ENCODE measurements at places on chromosomes 2 and 18. TPM values are rescaled to one million over a fixed set of nuclear protein-coding genes. Genes with fewer than 3 reads are reported as not detected.

DNA sequence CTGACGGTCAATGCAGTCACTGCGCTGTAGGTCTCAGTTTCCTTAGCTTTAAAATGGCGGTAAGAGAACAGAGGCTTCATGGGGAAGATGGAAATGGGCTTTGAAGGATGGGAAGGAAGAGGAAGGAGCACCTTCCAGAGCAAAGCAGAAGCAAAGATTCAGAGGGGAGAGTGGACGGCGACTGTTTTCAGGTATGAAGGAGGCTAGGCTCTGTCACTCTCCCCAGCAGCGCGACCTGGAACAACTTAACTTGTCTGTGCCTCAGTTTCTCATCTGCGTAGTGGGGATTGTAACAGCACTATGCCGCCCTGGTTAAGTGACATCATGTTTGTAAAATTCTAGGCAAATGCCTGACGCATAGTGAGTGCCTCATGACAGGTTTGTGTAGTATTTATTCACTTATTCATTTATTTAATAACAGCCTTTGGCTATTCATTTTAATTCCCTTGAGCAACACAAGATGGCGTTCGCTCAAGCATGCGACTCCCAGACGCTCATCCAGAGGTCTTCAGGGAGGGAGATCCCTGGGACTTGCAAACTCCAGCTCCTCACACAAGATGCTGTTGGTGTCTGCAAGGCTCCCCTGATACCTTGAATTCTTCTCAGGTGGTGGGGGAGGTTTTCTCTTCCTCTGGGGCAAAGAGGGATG, 336.3 kb downstream of the DYSF start:
- H3K27me3 ChIP-seq, result peaks cover 3% of the 10 kb centered on the region
- no peaks in the 10 kb centered on the region for H3K4me1 ChIP-seq
- DNase-seq, result no peak
- H3K4me3 ChIP-seq, result no peak overlapping the region
- H3K27ac ChIP-seq, result no peak overlapping the region
- H3K36me3 ChIP-seq, result no peaks in the 10 kb centered on the region

DNA sequence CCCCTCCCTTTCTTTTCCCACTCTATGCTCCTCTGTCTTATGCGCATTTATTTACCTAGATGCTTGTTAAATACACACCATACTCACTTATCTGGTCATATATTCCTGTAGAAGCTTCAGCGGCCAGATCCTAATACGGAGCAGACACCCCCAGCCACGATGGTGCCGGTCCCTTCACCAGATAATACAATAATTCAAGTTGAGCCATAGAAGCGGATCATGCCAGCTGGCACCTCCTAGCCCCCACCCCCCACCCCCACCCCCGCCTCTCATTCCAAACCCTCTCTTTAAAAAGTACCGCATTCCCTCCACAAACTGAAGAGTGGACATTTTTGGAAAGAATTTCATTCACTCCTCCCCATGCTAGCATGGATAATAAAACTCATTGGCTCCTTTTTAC, 95.2 kb downstream of the BIN1 start:
- H3K27me3 ChIP-seq, result peaks cover 4% of the 10 kb centered on the region
- DNase-seq, result no peak
- no peaks in the 10 kb centered on the region for H3K36me3 ChIP-seq
- H3K27ac ChIP-seq, result no peak overlapping the region
- no peak overlapping the region for H3K4me3 ChIP-seq

DNA sequence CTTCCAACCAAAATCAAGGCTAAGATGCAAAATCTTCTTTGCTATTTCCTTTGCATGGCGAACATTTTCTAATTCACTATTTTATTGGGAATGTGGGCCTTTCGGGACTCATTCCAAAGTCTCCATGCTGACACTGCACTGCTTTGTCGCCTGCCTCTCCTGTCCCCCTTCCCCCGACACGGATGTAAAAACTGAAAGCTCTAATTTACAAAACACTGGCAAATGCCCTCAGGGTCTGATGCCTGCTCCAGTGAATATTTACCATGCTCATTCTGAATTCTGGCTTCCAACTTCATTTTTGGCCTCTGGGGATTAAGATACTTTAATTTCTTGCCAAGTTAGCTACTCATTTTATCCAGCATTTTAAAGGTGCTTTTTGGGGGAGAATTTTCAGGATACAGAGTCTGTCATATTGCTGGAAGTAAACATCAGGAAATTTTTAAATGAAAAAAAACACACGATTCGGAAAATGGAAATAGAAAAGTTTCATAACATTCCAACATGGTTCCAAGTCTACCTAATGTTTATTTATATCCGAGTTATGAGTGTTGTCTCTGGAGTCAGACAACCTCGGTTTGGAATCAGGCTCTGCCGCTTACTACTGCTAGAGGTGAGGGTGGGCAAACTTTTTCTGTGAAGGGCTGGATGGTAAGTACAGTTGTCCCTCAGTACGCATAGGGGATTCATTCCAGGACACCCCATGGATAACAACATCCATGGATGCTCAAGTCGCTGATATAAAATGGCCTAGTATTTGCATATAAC, 14.6 kb upstream of the LTBP1 start:
- H3K36me3 ChIP-seq, result no peaks in the 10 kb centered on the region
- no peak overlapping the region for H3K4me3 ChIP-seq
- DNase-seq, result no peak
- H3K27me3 ChIP-seq, result peaks cover 3% of the 10 kb centered on the region

DNA sequence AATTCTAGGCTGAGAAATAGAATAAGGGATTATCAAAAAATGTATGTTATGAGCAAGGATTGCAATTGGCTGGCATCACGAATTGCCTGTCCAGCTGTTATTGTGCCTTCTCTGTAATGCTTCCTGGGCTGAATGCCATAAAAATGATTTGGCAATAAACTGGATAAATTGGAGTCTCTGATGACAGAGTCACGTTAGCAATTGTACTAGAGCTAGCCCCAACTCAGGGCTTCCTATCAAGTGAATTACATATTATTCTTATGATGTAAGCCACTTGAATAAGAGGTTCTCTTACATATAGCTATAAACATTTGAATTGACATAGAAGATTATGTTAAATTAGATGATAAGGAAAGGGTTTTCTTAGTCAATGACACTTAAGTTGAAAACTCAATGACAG, 607.5 kb upstream of the REG3G start:
- H3K27me3 ChIP-seq, result no peaks in the 10 kb centered on the region
- H3K4me1 ChIP-seq, result no peaks in the 10 kb centered on the region
- H3K27ac ChIP-seq, result no peak overlapping the region
- no peaks in the 10 kb centered on the region for H3K36me3 ChIP-seq

DNA sequence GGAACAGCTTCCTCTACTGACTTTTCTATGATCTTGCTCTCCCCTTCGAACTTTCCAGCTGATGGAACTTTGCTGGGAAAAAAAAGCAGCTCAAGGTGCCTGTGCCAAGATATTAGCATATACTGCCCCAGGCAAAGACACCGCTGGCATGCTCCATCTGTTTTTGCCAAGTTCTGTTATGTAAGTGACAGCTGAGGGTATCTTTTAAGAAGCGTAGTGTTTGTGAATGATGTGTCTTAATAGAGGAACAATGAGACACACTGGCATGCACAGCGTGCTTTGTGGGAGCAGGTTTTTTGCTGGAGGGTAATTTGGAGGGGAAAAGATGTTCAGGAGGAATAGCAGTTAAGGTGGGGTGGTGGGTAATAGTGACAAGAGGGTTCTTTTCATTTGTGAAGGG, 47.8 kb downstream of the SLC4A3 start:
- no peaks in the 10 kb centered on the region for H3K4me1 ChIP-seq
- no peak overlapping the region for H3K4me3 ChIP-seq
- H3K27me3 ChIP-seq, result peaks cover 2% of the 10 kb centered on the region
- H3K27ac ChIP-seq, result no peak overlapping the region
- DNase-seq, result no peak

DNA sequence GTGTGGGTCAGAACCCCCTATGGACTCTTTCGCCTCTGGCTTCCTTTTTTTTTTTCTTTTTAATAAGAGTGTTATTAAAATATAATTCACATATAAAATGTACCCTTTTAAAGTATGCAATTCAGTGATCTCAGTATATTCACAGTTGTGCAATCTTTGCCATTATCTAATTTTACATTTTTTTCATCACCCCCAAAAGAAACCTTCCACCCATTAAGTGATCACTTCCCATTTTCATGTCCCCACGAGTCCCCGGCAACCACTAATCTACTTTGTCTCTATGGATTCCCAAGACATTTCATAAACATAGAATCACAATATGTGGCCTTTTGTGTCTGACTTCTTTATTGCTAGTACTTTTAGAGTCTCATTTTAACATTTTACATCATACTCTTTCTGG, 38.7 kb upstream of the ANXA4 start:
- no peaks in the 10 kb centered on the region for H3K36me3 ChIP-seq
- H3K4me3 ChIP-seq, result no peak overlapping the region
- DNase-seq, result no peak
- no peak overlapping the region for H3K27ac ChIP-seq
- no peaks in the 10 kb centered on the region for H3K27me3 ChIP-seq

GRCh38 chr2:85133751-85134254, 611 bp downstream of the TCF7L1 start:
- no peaks in the 10 kb centered on the region for H3K36me3 ChIP-seq
- H3K4me1 ChIP-seq, result peaks cover 13% of the 10 kb centered on the region
- H3K27me3 ChIP-seq, result peaks cover 3% of the 10 kb centered on the region
- DNase-seq, result peak; percentile 45
- peak overlapping the region; percentile 79 for H3K4me3 ChIP-seq
- H3K27ac ChIP-seq, result no peak overlapping the region

- no peak overlapping the region for H3K4me3 ChIP-seq
- no peaks in the 10 kb centered on the region for H3K4me1 ChIP-seq
- H3K27me3 ChIP-seq, result no peaks in the 10 kb centered on the region
- H3K27ac ChIP-seq, result no peak overlapping the region
- no peak for DNase-seq
- H3K36me3 ChIP-seq, result no peaks in the 10 kb centered on the region
Measured at GRCh38 chr18:38497266-38497665, 931.7 kb upstream of the CELF4 start.

DNA sequence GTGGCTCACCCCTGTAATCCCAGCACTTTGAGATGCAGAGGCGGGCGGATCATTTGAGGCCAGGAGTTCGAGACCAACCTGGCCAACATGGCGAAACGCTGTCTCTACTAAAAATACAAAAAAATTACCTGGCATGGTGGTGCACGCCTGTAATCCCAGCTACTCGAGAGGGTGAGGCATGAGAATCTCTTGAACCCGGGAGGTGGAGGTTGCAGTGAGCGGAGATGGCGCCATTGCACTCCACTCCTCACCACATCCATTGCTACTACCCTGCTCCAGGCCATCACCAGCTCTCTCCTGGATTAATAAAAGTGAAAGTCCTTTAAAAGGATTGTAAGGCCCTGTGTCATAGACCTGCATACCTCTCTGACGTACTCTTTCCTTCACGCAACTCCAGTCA, 1.2 kb downstream of the RMP24 start:
- peaks cover 18% of the 10 kb centered on the region for H3K4me1 ChIP-seq
- H3K27ac ChIP-seq, result no peak overlapping the region
- no peak overlapping the region for H3K4me3 ChIP-seq
- no peaks in the 10 kb centered on the region for H3K27me3 ChIP-seq
- no peak for DNase-seq
- H3K36me3 ChIP-seq, result peaks cover 7% of the 10 kb centered on the region

DNA sequence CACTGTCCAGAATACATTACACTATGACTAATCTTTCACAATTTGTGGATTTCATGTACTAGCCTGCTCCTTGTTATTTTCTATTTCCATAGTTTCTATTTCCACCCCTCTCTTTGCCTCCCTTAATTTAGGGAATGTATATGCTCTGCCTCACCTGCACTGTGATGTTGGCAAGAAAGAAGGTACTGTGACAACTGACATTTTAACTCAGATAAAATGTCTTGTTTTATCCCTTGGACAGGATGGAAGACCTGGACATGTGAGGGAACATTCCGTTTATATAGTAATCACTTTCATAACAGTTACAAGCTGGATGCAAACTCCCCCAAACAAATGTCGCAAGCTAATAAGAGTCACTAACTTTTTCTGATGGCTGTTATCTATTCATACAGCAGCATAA, 21.5 kb upstream of the DSG3 start:
- no peaks in the 10 kb centered on the region for H3K27me3 ChIP-seq
- no peak for DNase-seq
- H3K4me3 ChIP-seq, result no peak overlapping the region
- H3K27ac ChIP-seq, result no peak overlapping the region
- H3K4me1 ChIP-seq, result no peaks in the 10 kb centered on the region

- no peak for DNase-seq
- no peaks in the 10 kb centered on the region for H3K36me3 ChIP-seq
- no peaks in the 10 kb centered on the region for H3K4me1 ChIP-seq
Measured at GRCh38 chr2:241759067-241759807, 17.4 kb upstream of the GAL3ST2 start.

GRCh38 chr2:80026040-80026729, 278.4 kb downstream of the LRRTM1 start:
- H3K36me3 ChIP-seq, result no peaks in the 10 kb centered on the region
- no peak overlapping the region for H3K4me3 ChIP-seq
- H3K4me1 ChIP-seq, result no peaks in the 10 kb centered on the region
- DNase-seq, result no peak

DNA sequence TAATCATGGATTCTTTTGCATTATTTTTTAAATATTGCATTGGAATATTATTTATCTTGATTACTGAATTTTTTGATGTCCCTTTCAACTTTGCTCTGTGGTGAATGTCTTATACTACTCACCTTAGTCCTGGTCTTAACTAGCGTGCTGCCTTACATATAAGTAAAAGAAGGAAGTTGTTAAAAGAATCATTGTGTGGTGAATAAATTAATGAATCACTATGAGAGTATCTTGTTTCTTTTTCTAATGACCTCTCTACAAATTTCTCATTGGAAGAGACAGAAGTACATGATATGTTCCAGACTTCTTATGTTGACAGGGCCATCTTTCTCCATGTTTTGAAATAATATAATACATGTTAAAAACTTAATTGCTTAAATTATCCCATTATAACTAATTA, 432.6 kb upstream of the MMADHC start:
- no peaks in the 10 kb centered on the region for H3K27me3 ChIP-seq
- no peak for DNase-seq
- no peak overlapping the region for H3K27ac ChIP-seq

GRCh38 chr2:100976645-100977391, 25.3 kb upstream of the RPL31 start:
- peaks cover 11% of the 10 kb centered on the region for H3K4me1 ChIP-seq
- peaks cover 4% of the 10 kb centered on the region for H3K36me3 ChIP-seq
- H3K27ac ChIP-seq, result no peak overlapping the region
- no peaks in the 10 kb centered on the region for H3K27me3 ChIP-seq
- H3K4me3 ChIP-seq, result no peak overlapping the region

- H3K4me1 ChIP-seq, result peaks cover 4% of the 10 kb centered on the region
- no peak overlapping the region for H3K4me3 ChIP-seq
- no peaks in the 10 kb centered on the region for H3K36me3 ChIP-seq
- DNase-seq, result no peak
- no peak overlapping the region for H3K27ac ChIP-seq
- peaks cover 18% of the 10 kb centered on the region for H3K27me3 ChIP-seq
Measured at GRCh38 chr18:80245781-80246444, 1.4 kb downstream of the PARD6G start.

RUFY4 gene
- total RNA-seq, result not detected

GPR148 gene
- not detected for total RNA-seq

COBLL1 gene
- 38.4 TPM for total RNA-seq

CXCR4 gene
- total RNA-seq, result 52.4 TPM

FAM228A gene
- total RNA-seq, result not detected

Data from endothelial cell of umbilical vein (primary cell).